ENCODE measurements at places on chromosomes 2 and 18. TPM values are rescaled to one million over a fixed set of nuclear protein-coding genes. Genes with fewer than 3 reads are reported as not detected.

GRCh38 chr2:236568068-236568921 is 1.3 kb upstream of the ACKR3 start:
- peak; percentile 41 for DNase-seq

The LIPG gene
- total RNA-seq, result 8.1 TPM

DNA sequence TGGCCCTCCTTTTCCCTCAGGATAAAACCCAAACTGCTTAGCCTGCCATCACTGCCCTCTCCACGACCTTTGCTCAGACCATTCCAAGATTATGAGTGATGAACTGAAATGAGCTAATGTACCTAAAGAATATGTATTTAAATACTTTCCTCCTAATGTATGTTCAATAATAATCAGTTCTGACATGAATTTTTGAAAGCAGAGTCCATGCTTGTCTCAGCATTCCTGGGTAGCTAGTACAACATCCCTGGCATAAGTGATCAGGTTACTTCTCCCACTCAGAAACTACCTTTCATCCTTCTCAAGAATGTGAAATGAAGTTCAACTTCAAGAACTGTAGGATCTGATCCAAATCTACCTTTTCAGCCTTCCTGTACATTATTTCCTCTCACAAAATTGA is 103.6 kb downstream of the UNC80 start:
- no peak for DNase-seq

- no peak for DNase-seq
These were observed 194.1 kb upstream of the DSEL start for GRCh38 chr18:67710639-67711038.

- no peak for DNase-seq
These were observed 24.9 kb downstream of the EFHD1 start for GRCh38 chr2:232658217-232658785.

DNA sequence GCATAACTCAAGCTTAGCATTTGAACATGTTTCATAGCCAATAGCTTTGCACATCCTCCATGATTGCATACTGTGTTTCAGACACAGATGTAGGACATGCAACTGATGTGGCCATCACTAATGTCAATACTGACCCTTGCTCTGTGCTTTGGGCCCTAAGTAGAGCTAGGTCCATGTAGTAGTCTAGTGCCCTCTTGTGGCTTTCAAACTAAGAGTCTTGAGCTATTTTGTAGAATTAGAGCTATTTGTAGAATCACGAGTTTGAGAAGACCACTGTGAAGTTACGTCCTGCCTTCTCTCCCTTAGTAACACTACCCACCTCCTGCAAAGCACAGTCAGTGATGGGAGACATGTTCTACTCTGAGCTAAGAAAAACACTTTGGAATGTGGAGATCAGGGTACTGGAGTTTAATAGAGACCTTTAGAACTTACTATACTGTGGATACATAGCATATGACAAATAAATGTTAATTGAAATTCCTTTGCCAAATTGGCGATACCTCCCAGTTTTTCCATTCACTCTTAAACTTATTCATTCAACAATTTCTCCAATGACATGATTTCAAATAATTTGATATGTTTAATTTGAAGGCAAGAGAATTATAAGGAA is 306.5 kb upstream of the TNP1 start:
- no peak for DNase-seq

The ADD2 gene
- total RNA-seq, result 8.5 TPM

DNA sequence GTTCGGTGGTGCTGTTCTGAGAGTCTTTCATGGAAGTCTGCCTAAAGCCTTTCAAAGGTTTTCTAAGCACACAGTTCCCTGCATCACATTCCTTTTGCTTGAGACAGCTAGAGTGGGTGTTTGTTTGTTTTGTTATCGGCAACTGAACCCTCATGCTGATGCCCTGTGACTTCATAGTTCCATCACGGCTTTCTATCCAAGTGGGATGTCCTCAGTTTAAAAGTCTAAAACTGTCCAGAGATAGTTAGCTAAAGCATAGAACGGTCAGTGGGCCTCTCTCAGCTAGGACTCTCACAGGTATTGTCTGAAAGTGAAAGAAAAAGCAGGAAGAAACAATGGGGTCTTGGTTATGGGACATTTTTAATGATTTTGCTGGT is 337.3 kb downstream of the OSR1 start:
- peak; percentile 5 for DNase-seq

GRCh38 chr2:232927793-232928550 is 57.9 kb downstream of the SNORC start:
- DNase-seq, result no peak

DNA sequence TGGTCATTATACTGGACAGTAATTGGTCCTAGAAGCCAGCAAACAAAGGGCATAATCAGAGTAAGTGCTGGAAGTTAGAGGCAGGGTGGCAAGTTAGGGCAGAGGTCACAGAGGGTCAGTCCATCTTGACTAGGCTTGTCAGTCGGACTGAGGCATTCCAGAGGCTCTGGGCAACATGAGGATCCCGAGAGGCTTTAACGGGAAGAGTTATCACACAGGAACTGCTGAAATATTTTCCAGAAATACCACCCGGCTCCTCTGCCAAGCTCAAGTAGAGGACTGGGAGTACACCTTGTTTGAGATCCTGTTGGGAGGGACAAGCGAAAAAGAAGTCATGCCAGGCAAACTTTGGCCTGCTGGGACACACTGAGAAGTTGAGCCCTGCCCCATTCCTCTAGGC is 13.7 kb downstream of the C2orf81 start:
- DNase-seq, result no peak

- no peak for DNase-seq
These were observed 156.6 kb downstream of the INO80D start for GRCh38 chr2:205929246-205929942.

GRCh38 chr2:12316476-12316875 is 400.3 kb upstream of the TRIB2 start:
- DNase-seq, result no peak

The MAP3K20 gene
- total RNA-seq, result 60.2 TPM

GRCh38 chr18:57149051-57149450 is 2.2 kb downstream of the BOD1L2 start:
- no peak for DNase-seq

The IL18RAP gene
- total RNA-seq, result 0.89 TPM

The TFCP2L1 gene
- total RNA-seq, result 4.9 TPM

The HOXD11 gene
- total RNA-seq, result not detected

DNA sequence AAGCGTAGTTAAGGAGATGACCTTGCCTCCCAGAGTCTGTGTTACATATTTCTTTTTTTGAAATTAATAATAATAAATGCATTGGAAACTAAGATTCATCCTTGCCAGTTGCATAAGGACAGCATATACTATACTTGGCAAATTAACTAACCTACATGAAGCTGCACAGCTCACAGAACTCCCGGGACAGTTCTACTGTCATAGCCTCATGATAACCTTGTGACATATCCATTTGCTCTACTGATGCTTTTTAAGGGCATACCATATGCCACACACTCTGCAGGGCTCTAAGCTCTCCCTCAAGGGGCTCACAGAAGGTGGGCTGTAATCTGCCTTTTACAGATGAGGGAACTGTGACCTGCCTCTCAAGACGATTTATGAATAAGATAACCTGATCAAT is 3.8 kb downstream of the ITGB1BP1 start:
- DNase-seq, result no peak

- no peak for DNase-seq
These were observed 162.1 kb downstream of the MYO3B start for GRCh38 chr2:170339750-170340692.

GRCh38 chr2:30684026-30684425 is 123.2 kb downstream of the CAPN13 start:
- no peak for DNase-seq

The GRHL1 gene
- 93.0 TPM for total RNA-seq

The KCNS3 gene
- total RNA-seq, result 17.8 TPM
